Activated CD4-positive, alpha-beta T cell treated with anti-CD3 and anti-CD28 coated beads, Interleukin-2, amount 50 U/mL, for 16 hours (primary cell): ENCODE measurements at places on chromosomes 6 and 20.

GRCh38 chr20:48329031-48329615, 498.7 kb downstream of the PREX1 start:
- no peak for DNase-seq

GRCh38 chr20:37323985-37324384, 22.0 kb upstream of the SRC start:
- no peak for DNase-seq

- DNase-seq, result no peak
Measured at GRCh38 chr6:143569040-143569439, 57.5 kb upstream of the FUCA2 start.

DNA sequence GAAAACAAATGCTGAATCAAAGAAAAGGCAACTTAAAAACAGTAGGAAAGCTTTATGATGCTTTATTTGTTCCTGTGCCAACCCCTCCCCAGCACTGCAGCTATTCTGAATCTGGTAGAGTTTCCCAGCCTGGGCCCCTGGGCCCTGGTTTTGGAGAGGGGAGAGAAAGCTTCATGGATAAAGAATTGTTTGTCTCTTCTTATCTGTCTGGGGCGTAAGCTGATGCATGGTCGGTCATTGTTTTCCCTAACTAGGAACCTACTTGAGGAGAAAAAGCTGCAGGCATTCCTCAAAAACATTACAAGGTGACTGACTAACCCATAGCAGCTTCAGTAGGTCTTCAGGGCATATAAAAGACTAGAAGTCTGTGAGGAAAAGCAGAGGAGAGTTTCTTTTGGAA, 758.1 kb upstream of the EPHA7 start:
- DNase-seq, result no peak

- DNase-seq, result peak; percentile 47
Measured at GRCh38 chr6:146950351-146950835, 253.8 kb upstream of the STXBP5 start.

GRCh38 chr6:153074761-153075160, 56.3 kb downstream of the RGS17 start:
- no peak for DNase-seq

GRCh38 chr6:108831104-108831503, 17.1 kb upstream of the ARMC2 start:
- no peak for DNase-seq

GRCh38 chr6:40907198-40907701, 131.8 kb downstream of the UNC5CL start:
- DNase-seq, result no peak

DNA sequence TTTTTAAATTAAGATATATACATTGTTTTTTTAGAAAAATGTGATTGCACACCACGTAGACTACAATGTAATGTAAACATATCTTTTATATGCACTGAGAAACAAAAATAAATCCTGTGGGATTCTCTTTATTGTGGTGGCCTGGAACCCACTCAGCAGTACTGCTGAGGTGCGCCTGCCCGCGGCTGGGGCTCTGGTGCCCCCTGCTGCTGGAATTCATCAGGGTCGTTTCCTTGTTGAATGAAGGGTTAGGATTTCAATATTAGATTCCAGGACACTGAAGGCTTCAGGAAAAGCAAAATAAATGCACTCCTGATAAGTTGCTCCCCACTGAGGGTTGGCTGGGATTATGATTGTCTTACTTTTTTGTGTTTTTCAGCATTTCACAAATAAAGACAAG, 175.8 kb upstream of the GGTLC1 start:
- peak; percentile 21 for DNase-seq

DNA sequence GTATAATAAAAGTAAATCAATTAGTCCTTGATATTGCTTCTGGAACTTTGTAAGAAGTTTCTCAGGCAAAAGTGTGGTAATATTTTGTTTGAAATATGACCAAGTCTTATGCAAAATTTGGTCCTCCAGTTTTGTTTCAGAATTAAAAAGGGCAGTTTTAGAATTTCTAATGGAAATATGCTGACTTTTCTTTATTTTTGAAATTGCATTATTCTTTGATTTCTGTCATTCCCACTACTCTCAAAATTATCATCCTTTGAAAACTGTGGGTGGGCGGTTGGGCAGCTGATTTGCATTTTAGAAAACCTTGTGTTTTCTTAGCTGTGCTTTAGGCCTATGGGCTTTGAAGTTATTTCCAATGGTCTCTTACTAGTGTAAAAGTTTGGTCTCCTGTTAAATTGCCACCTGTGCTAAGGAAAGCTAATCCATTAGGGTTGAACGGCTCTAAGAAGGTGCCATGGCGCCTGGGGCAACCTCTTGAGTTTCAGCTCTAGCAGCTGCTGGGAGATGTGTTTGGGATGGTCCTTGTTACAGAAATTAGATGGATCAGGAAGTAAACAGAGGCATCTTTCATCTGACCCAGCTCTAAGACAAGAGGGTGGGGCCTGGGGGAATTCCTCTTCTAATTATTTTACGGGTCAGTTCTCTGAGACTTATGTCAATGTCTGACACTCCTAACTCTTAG, 880.8 kb upstream of the SLC35B3 start:
- DNase-seq, result no peak

- no peak for DNase-seq
Measured at GRCh38 chr6:88359530-88360202, 193.5 kb upstream of the CNR1 start.

DNA sequence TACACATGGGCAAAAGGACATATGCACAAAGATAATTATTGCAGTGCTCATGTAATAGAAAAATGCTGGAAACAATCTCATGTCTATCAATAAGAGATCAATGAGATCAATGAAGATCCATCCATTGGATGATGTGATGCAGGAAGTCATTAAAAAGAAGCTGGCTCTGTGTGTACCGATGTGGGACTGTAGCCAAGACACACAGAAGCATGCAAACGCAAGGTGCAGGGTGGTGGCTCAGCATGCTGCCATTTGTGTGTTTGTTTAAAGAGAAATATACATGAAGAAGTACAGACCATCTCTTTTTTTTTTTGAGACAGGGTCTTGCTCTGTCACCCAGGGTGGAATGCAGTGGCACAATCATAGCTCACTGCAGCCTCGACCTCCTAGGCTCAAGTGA, 33.1 kb upstream of the KCNB1 start:
- DNase-seq, result no peak

GRCh38 chr6:21202521-21202920, 391.0 kb upstream of the SOX4 start:
- no peak for DNase-seq

- DNase-seq, result no peak
Measured at GRCh38 chr6:135403584-135403983, 94.0 kb downstream of the AHI1 start.

DNA sequence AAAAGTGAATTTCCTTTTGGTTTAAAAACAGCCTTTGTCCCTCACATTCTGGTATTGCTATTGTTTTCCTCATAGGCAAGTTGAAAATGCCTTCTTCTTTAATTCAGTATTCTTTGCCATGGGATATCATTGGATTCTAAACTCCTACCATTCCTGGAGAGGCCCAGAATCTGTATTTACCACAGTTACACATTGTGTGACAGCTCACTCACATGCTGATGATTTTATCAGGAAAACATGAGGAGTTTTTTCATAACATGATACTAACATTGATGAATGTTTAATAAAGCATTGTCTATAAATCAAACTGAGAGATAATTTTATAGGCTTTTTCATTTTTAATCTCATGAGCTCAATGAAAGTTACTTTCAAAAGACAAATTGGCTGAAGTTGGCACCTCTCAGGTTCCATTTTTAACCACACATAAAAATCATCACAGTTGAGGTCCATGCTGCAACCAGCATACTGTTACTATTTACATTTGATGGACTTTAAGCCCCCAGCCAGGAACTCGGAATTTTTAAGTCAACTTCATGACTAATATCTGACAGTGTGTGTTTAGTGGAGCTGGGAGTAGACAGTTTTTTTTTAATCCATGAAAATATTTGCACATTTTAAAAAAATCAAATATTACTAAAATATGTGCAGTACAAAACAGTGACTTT, 82.8 kb downstream of the FAM83B start:
- no peak for DNase-seq

GRCh38 chr6:44399991-44400390, 12.5 kb downstream of the CDC5L start:
- peak; percentile 30 for DNase-seq

DNA sequence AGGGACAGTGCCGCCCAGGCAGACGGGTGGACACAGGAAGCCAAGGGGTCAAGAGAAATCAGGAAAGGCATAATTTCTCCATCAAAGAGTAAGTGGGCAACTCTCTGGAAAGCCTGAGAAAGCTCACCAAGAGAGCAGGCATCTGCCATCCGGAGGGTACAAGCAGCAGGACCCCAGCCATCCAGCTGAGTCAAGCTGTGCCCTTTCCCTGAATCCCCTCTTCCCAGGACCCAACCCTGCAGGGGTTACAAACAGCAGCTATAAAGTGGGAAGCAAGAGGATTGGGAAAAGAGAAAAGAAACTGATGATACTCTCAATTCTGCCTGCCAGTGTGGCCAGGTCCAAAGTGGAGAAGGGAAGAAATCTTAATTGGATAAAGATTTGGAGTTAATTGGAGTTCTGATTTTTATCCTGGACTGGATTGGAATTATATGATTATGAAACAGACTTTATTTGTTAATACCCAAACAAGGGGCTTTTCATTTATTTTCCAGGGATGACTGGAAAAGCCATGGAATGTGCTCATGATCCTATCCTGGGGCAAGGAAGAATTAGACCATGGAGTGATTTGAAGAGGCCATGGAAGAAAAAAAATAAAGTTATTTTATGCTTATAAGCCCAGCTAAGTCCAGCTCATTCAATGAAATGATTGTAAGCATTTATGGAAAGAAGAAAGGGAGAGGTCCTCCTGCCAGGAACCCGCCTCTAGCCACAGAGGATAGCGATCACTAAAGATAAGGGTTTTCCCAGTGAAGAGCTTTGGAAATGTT, 34.9 kb downstream of the NHLRC1 start:
- DNase-seq, result no peak

- no peak for DNase-seq
Measured at GRCh38 chr6:67683960-67684359, 951.1 kb upstream of the ADGRB3 start.

GRCh38 chr6:17552861-17553260, 47.2 kb upstream of the FAM8A1 start:
- DNase-seq, result no peak

DNA sequence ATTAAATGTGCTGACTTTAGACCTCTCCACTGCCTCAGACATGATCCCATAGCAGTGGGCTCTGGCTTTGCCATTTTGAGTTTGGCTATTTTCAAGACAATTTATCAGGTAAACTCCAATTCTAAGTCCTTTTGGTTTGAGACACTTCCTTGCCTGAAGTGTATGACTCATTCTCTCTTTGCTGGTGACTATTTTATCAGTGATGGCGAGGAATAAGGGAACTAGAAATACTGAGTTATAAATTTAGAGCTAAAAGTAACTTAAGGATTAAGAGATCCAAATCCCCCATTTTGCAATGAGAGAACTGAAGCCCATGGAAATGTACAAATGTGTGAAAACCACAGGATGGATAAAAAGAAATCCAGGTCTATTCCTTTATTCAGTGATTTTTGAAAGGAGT, 30.9 kb upstream of the CD83 start:
- no peak for DNase-seq

- no peak for DNase-seq
Measured at GRCh38 chr20:38168791-38169589, 3.9 kb upstream of the TGM2 start.

- no peak for DNase-seq
Measured at GRCh38 chr6:112189494-112189893, 64.9 kb downstream of the LAMA4 start.

DNA sequence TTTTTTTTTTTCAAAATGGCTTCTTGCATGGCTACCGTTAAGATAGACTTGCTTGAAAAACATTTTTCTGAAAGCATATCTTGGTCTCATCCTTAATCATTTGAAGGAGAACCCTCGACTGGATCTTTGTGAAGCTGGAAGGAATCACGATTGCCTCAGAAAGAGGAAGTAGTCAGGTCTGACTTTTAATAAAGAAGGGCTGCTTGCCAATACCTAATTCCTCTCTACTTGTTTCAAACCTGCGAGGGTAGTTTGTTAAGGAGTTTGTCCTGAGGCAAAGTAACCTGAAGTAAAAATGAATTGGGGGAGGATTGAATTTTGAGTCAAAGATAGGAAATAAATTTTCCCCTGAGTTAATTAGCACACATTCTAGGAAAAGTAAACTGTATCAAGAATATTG, 288.1 kb upstream of the MAP3K7 start:
- DNase-seq, result no peak

DNA sequence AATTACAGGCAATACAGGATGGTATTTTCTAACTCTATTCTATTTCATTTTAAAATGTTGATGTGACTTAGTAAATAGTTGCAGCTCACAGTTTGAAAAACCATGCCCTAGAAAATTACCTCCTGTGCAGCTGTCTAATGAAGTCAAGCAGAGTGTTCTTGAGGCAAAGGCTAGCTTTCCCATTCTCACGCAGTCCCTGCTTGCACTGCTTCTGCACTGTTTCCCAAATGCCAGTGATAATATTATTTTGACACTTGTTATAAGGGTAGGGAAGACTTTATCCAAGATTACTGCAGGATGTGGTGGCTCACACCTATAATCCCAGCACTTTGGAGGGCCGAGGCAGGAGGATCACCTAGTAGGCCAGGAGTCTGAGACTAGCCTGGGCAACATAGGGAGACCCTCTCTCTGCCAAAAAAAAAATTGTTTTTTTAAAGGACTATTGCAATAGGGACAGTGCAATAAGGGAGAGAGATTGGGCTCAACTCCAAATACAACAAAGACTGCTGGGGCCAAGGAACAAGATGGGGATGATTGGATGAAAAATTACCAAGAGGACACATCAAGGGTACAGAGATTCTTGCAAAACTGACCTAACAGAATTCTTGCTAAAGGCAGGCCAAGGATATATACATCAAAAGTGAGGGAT, 196.1 kb downstream of the LY86 start:
- DNase-seq, result no peak

DNA sequence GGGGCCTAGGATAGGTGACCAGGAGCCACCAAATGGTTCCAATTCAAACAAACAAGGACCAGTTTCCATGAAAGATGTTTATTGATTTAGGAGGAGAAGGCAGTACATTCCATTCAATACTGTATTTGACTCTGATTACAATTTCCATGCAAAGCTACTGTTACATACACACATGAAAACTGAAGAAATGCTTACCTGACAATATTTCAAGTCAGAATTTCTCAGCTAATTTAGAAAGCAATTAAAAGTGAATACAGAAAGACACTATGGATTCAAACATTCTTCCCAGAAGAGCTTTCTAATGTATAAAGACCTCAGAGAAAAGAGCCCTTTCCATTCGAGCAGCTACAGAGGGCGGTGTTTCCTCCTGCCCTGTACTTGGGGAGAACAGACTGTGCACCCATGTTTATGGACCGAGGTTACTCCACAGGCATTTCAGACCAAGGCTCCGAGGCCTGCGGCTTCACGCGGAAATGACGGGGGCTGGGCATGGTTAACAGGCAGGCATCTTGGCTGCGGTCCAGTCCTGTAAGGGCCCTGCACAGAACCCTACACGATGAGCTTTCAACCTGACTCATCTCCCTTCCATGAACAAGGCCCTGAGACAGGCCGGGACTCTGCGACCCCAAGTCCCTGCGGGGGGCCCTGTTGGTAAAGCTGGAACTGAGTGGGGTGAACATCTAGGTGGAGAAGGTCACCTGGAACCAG, 25.7 kb upstream of the TCFL5 start:
- peak; percentile 17 for DNase-seq
